T-helper 2 cell treated with Interferon-gamma antibody and Interleukin-4, amounts not matched to agents 5 μg/mL and 100 μg/mL, for 36 hours (primary cell): ENCODE measurements at places on chromosomes 12 and 14.

DNA sequence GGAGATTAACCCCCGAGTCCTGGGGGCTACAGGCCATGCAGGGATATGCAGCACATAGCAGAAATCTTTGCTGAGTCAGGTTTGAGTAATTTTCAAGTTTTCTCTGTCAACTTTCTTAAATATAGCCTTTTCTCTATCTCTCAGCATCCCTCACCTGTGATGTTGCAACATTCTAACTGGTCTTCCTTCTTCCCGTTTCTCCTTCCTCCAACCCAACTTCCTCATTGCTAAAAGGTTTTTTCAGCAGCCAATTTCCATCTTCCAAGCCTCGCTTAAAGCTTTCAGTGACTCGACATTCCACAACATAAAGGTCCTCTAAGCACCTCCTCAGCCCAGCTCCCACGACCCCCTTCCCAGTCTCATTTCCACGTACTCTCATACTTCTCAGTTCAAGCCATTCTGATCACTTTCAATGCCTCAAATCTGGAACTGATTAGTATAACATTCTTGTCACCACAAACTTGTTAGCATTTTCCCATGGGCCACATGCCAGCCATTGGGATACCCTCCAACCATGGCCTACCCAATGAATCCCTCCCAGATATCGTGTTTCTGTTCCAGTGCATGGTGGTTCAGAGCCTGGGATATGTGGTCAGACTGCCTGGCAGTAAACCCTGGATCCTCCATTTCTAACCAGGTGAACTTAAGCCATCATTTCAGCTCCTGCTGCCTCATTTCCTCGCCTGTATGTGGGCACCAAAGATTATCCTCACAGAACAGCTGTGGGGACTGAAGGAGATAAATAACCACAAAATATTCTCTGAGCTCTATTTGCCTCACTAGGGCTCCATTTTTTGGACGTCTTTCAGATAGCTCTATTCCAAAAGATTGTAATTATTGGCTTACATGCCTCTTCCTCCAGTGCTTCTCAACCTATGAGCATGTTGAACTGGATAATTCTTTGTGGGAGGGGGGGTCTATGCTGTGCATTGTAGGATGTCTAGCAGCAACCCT, 65.8 kb downstream of the KCNK10 start:
- no peak for DNase-seq

- no peak for DNase-seq
Observed at GRCh38 chr12:43145481-43145880, 406.5 kb downstream of the ADAMTS20 start.

DNA sequence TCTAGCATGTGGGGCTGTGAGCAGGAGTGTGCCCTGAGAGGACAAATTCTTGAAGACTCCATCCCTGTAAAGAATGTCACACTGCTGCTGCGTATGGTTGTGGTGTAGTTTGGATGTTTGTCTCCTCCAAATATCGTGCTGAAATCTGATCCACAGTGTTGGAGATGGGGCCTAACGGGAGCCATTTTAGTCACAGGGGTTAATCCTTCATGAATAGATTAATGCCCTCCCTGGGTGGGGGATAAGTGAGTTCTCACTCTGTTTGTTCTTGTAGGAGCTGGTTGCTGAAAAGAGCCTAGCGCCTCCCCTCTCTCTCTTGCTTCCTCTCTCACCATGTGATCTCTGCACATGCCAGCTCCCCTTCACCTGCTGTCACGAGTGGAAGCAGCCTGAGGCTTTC, 94.5 kb upstream of the VASH1 start:
- DNase-seq, result no peak

GRCh38 chr12:58711974-58712373, 208.3 kb downstream of the LRIG3 start:
- no peak for DNase-seq

DNA sequence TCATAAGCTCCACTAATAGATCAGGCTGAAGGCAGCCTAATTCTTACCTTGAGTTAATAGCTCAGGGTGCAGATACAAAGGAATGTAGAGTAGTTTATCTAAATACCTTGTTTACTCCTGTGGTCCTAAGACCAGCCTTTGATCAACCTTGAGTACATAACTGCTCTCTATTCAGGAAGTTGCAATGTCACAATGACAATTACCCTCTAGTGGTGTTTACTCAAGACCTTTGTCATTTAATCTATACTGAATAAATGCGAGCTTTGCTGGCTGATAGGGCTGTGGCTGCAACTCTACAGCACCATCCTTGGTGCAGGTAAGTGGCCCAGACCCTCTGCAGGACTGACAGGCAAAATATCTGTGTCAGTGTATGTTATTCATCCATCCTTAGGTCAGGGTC, 282.7 kb downstream of the ATXN7L3B start:
- no peak for DNase-seq

- no peak for DNase-seq
Observed at GRCh38 chr12:40566271-40566670, 126.0 kb upstream of the CNTN1 start.

DNA sequence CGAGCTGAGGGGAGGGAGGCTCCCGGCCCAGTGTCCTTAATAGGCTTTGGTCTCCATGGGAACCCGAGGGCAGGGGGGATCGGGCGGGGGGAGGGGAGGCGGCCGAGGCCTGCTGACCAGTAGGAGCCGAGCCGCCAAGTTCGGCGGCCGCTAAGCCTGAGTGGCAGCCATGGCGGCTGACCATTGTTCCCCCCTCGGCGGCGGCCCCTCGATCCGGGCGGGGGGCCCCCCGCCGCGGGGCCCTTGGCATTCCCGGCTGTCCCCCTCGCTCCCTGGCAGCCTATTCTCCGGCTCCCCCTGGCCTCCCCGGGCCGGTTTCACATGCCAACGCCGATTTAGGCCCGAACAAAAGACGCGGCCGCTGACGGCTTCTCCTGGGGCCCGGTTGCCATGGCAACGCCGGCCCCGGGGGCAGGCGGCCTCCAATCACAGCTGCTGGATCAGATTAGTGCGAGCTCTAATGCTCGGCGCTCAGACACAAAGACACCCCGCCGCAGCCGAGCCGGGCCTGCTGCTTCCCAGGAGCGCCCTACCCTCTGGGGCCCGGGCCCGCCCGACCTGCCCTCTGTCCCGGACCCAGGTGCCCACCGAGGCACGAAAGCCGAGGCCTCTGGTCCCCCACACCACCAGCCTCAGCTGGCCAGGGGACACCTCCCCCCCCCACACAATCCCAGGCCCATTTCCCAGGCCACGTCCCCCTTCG, 7.3 kb downstream of the MSI1 start:
- DNase-seq, result no peak

DNA sequence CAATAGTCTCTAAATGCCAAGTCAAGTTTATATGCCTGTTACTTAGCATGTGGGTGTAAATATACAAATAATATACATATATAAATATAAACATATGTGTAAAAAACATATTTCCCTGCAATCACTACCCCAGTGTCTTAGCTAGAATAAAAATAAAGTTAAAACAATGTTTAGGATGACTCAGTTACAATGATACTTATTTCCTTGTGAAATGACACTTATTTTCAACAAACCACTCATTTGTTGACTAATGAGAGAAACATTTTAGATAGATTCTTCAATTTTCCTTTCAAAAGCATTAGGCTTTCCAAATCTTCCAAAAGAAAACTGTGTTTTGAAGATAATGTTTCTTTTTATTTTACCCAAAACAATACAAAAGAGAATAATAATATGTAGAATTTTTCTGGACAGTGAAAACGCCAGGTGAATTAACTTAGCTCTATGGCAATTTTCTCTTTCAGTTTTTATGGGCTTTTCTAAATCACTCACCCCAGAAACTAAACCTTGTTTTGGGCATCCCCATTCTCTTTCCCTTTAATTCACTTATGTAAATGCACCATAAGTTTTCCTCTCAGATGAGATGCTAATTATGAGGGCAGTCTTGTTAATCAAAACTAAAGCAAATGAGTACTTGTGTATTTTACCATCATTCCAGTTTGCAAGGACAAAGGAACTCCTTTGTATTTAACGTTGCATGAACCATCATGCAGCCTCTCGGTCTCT, 465.9 kb downstream of the BCAT1 start:
- no peak for DNase-seq

GRCh38 chr12:107477018-107477417, 208.6 kb upstream of the PWP1 start:
- no peak for DNase-seq

GRCh38 chr12:54220567-54220966, 31.8 kb upstream of the SMUG1 start:
- DNase-seq, result no peak

DNA sequence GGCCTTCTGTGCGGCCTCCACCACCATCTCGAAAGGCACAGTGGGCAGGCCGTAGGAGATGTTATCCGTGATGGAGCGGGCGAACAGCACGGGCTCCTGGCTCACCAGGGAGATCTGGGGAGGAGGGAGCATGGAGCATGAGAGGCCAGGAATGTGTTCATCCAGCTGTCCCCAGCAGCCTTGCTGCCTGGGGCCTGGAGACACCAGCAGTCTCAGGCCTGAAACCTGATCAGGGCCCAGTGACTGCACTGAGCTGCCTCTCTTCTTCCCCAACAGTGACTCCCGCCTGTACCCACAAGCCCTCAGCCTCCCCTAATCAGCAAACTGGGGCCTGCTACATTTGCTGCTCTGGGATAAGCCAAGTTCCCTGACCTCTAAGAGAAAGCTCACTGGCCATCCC, 30.9 kb downstream of the ABCB9 start:
- DNase-seq, result no peak

DNA sequence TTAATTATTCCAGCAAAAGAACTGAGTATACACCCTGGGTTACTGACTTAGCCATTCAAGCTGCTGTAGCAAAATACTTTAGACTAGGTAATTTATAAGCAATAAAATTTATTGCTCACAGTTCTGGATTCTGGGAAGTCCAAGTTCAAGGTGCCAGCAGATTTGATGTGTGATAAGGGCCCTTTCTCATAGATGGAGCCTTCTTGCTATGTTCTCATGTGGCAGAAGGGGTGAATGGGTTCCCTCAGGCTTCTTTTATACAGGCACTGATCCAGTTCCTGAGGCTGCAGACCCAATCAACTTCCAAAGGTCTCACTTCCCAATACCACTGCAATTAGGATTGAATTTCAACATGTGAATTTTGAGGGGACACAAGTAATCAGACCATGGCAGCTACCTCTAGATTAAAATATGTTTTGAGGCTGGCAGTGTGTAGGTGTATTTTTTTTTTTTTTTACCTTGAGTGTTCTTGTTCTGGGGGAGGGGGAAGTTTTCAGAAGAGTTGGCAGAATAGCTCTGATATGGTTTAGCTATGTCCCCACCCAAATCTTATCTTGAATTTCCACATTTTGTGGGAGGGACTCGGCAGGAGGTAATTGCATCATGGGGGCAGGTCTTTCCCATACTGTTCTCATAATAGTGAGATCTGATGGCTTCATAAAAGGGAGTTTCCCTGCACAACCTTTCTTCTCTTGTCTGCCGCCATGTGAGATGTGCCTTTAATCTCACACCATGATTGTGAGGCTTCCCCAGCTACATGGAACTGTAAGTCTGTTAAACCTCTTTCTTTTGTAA, 178.2 kb downstream of the RASSF9 start:
- no peak for DNase-seq

DNA sequence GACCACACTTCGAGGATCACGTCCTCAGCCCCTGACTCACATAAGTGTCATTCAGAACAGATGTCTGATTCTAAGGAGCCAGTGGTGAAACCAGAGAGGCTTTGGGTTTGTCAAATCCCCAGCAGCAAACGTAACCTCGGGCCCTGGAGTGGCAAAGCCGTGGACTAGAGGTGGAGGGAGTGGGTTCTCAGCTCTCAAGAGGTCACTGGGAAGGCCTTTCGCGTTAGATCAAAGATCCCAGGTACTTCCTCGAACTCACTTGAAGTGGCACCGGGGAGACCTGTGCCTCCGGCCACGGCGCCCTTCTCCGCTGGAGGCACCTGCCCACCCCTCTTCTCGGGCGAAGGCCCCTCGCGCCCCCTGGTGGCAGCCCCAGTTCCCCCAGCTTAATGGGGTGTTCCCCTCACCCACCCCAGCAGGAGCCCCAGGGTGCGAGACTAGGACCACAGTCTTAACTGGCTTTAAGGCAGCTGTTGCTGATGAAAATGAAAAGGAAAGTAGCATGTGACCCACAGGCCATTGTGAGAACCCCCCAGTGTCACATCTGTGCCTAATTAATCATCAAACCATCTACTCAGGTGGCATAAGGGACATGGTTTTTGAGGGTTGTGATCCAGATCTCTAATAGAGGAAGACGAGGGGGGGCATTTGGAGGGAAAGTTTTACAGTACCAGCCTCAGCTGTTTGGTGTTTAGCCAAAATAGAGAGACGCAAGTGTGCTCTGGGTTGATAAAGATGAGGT, 672 bp upstream of the ESR2 start:
- DNase-seq, result peak; percentile 75

- DNase-seq, result no peak
Observed at GRCh38 chr14:22976620-22977433, 5.5 kb downstream of the AJUBA start.
